ENCODE measurements at places on chromosomes 6 and 20. TPM values are rescaled to one million over a fixed set of nuclear protein-coding genes. Genes with fewer than 3 reads are reported as not detected.
A peak's percentile ranks its signal among the peaks of the same experiment; 100 is the strongest.

DNA sequence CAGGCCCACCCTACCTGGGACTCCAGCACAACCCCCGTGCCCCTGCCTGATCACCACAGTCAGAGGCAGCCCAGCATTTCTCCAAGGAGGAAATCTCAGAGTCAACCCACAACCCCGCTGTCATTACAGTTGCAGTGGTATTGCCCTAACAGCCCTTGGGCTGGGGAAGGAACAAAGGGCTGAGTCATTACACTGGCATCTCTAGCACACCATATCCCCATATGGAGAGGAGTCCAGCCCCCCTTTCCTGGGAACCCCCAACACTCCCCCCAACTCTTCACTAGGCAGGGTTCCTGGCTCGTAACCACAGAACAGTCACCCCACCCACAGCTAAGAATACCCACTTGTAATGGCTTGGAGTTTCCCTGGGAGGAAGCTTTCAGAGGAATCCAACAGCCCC, 149.4 kb upstream of the OGFRL1 start:
- peak; percentile 49 for DNase-seq

GRCh38 chr6:14273191-14273590, 155.6 kb downstream of the CD83 start:
- no peak for DNase-seq

DNA sequence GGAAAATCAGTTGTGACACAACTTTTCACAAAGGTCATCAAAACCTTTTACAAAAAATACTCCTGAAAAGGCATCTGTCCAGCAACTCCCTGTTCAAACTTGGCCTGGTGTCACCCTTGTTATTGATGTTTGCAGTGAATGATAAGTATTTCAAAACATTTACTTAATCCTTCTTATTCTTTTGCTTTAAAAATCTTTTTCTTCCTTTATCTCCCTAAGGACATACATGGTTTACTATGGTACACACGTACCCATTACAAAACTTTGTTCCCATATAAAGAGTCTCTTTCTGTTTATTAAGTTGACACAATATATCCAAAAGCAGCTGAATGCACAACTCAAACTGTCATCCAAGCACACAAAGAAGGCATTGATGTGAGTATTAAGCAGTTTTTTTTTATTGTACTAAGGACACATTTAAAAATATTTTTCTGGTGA, 17.5 kb downstream of the GSTA2 start:
- no peak for DNase-seq

FOXS1 gene
- total RNA-seq = not detected

DNA sequence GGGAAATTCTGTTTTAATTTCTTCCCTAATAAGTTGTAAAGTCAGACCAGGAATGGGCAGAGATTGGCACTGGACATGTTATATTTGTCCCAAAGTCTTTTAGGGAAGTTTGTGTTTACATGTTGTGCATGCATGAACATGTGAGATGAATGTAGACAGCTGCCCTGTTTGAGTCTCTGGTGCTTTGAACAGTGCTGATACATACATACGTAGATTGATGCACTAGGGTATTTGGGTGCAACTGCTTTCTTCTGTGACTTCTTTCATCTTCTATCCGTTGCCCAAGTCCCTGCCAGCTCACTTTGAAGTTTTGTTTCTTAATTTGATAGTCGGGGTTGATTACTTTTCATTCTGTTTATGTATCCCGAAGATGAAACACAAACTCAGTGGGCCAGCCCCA, 200.6 kb downstream of the DTNBP1 start:
- DNase-seq = no peak

DNA sequence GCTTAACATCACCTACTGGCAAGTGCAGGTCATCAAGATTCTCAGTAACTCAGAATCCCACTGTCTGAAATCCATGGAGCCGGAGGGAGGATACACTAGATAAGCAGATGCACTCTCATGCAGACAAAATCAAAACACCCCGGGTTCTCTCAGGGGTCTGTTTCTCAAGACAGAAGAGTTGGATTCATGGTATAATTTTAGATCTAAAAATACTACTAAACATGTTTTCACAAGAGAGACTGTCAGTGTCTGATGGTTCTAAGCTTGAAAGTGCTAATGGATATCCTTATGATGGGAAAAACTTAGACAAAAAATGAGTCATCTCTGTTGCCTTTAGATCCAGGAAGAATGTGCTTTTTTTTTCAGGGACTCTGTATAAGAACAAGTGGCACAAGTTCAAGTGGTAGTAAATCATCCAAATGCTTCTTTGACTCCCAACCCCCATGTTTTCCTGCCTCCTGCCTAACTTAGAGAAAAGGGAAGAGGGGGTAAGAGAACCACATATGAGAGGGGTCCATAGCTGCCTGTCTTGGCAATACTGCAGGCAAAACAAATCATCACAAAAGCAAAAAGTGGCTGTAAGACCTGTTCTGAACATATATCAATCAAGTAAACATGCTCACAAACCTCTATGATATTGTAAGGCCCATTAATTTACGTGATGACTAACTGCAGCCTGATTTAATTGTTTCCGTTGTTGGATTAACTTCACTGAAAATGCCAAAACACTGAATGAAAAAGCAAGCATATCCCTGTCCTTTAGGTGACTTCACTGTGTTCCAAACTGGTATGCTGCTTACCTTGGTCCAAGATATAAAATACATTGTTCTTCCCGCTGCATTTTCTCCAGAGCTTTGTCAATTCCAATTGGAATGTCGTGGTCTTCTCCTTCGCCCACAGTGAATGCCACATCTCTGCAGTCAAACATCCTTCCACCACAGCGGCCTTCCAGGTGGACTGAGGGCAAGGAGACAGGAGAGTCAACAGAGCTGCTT, 84.0 kb upstream of the TULP1 start:
- DNase-seq = peak; percentile 76

GRCh38 chr6:124671324-124671723, 290.9 kb upstream of the RNF217 start:
- no peak for DNase-seq

- DNase-seq = no peak
These were observed 570.4 kb upstream of the GJE1 start for GRCh38 chr6:141562186-141562811.

MAP7 gene
- total RNA-seq = 30.8 TPM

INSM1 gene
- not detected for total RNA-seq

IP6K3 gene
- 0.13 TPM for total RNA-seq

GRCh38 chr6:96116674-96117073, 100.9 kb downstream of the FUT9 start:
- no peak for DNase-seq

- peak; percentile 93 for DNase-seq
These were observed 209.1 kb upstream of the CDYL start for GRCh38 chr6:4567141-4567540.

DNA sequence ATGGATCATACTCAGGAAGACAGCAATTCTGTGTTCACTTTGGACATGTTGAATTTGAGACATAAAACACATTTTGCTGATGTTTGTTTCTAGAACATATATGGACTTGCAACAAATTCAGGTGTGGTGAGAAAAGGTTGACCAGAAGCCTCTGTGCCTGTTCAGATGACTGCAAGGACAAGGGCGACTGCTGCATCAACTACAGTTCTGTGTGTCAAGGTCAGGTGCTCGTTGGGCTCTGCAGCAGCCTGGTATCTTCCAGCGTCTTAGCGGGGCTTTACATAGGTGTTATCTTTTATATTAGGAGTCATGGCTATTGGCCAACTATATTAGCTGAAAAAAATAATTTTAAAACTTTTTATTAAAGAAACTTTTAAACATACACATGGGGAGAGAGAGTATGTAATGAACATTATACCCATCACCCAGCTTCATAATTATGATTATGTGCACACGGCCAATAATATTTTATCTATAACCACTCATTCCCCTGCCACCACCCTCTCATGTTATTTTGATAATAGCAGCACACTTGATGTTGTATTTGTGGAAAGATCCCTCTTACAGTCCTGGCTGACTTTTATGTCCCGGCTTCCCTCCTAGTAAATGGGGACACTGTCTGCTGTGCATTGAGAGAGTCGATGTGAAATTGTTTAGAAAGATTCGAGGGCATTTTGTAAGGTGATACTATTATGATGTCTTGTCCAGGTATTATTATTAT, 43.4 kb downstream of the ENPP1 start:
- DNase-seq = no peak

- peak; percentile 80 for DNase-seq
These were observed 469.7 kb downstream of the CDKAL1 start for GRCh38 chr6:21003780-21004541.

All from bronchial epithelial cell (primary cell).